ENCODE measurements at places on chromosomes 16 and 17.

DNA sequence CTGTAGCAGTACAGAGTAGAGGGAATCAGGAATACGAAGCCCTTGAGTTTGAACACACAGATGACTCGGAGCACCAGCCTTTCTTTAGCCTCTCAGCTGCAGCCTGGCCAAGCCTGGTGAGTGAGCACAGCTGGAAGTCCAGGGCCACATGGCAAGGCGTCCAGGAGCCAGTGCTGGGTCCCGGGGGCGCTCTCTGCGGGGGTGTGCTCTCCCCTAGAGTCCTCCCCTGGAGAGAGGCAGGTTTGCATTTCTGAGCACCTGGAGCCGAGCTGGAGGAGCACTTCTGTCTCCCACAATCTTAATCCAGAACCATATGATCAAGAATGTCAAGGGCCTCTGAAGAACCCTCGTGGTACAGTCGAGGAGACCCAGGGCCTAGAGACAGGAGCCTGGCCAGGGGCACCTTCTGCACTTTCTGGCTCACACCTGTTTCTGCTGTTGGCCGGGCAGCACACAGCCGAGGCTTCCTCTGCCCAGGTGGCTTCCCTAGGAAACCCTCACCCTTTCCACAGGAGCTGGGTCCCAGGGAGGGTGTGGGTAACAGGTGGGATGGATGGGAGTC lies 78.3 kb downstream of the PLD6 start:
- no peak for DNase-seq

- no peak for DNase-seq
Observed at GRCh38 chr16:76204249-76204648, 73.0 kb upstream of the CNTNAP4 start.

DNA sequence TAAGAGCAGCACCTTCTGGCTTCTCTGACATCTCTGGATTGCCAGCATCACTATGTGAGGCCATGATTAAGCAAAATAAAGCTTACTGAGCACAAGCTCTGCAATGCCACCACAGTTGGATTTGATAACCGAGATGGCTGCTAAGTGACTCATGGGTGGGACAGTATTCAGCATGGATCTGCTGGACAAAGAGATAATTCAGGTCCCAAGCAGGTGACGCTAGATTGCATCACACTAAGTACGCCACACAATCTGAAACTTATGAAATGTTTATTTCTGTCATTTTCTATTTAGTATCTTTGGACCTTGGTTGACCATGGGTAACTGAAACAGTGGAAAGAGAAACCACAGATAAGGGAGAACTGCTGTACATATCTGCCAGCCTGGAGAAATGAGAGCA lies 27.4 kb downstream of the CDRT15 start:
- no peak for DNase-seq

- DNase-seq, result no peak
Observed at GRCh38 chr16:50547340-50548124, 664 bp upstream of the NKD1 start.

- DNase-seq, result no peak
Observed at GRCh38 chr16:84323606-84324005, 28.9 kb downstream of the WFDC1 start.

All from fibroblast of skin of left biceps (primary cell).